ENCODE measurements at places on chromosomes 13 and 19.

- no peak for DNase-seq
Observed at GRCh38 chr13:85728811-85729210, 70.4 kb downstream of the SLITRK6 start.

GRCh38 chr13:76637641-76638141, 248.5 kb downstream of the KCTD12 start:
- DNase-seq = peak; percentile 49

GRCh38 chr13:27203854-27204253, 32.2 kb upstream of the USP12 start:
- no peak for DNase-seq

DNA sequence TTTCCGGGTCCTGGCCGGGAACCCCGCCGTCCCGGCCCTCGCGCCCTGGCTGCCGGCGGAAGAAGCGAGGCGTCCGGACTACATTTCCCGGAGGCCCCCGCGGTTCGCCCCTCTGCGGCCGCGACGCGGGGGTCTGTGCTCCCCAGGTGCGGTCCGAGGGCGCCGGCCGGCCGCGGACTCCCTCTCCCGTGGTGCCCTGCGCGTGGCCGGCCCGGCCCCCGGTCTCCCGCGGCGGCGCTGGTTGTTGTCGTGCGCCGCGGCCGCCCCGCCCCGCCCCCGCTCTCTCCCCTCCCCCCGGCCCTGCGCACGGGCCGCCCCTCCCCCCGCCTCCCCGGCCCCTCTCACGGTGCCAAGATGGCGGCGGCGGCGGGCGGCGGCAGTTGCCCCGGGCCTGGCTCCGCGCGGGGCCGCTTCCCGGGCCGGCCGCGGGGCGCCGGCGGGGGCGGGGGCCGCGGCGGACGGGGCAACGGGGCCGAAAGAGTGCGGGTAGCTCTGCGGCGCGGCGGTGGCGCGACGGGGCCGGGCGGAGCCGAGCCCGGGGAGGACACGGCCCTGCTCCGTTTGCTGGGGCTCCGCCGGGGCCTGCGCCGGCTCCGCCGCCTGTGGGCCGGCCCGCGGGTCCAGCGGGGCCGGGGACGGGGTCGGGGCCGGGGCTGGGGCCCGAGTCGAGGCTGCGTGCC, at the start of gene KMT2B:
Gene KMT2B (plus strand): TSS at position 339 of the 680 bp plus-strand sequence. CDS start 16 bp downstream, at position 355.
- DNase-seq = peak; percentile 94

DNA sequence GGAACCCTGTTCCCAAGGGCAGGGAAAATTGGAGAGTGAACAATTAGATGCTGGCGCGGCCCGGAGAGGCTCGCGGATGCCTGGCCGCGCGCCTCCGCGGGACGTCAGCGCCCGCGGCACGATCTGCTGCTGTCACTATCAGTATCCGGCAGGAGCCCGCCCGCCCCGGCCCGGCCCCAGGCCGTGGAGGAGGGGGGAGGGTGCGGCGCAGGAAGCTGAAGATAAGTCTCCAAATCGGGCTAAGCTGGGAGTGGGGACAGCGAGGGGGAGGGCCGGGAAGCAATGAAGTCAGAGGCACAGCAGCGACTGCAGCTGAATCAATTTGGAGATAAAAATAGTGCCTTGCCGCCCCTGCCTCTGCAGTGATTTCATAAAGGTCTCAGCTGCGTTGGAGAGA, 441.5 kb upstream of the KLF12 start:
- peak; percentile 30 for DNase-seq

DNA sequence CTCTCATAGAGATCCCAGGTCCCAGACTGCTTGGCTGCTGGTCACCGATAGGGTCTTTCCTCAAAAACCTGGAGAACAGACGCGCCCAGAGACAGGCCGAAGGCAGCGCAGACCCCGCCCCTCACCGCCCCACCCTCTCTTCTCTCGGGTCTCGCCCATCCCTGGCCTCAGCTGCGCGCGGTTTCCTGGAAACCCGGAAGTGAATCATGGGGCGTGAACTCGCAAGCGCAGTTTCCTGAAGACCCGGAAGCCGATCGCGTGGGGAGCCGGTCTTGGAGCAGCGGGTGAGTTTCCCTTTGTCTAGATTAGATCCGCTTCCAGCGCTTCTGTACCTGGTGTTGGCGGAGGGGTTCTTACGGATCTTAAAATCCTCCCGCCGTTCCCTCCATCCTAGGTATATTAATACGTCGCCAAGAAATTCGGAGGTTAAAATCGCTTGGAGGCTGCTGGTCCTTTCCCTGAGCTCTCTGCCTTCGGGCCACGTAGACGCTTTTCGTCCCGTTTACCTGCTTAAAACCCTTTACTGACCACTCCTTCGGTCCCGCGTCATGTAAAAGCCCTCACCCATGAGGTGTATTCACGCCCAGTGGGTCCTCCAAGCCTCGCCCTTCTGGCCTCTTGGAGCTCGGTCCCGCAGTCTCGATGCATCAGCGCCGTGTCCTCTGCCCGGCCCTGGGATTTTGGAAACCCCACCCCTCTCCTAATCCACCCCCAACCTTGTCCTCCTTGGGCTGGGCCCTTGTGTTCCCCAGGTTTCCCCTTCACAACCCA, at the start of gene ZNF578:
Gene ZNF578 (plus strand): TSS at position 230 of the 771 bp plus-strand sequence. CDS start 48,293 bp downstream, outside the sequence.
- DNase-seq = peak; percentile 73

DNA sequence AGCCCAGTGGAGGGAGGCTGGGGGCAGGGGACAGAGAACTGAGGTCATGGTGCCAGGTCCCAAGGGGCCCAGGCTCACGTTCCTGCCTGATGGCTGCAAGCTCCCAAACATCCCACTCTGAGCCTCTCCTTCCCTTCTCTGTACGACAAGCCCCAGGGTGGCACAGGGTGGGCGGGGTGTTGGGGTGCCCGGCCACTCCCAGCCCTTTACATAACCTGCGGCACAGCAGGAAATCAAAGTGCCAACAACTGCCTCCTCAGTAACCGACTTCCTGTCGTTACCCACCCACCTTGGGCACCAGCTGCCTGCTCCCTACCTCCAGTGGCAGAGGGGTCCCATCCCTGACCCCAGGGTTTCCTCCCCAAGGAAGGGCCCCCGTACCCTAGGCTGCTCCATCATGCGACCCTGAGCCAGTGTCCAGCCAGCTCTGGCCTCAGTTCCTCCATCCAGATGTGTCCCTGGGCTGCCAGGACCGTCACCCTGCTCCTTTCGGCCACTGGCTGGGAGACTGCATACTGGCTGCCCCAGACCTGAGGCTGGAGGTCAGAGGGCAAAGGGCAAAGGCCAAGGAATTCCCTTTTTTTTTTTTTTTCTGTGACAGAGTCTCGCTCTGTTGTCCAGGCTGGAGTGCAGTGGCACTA, 27.7 kb upstream of the NFIC start:
- DNase-seq = no peak

DNA sequence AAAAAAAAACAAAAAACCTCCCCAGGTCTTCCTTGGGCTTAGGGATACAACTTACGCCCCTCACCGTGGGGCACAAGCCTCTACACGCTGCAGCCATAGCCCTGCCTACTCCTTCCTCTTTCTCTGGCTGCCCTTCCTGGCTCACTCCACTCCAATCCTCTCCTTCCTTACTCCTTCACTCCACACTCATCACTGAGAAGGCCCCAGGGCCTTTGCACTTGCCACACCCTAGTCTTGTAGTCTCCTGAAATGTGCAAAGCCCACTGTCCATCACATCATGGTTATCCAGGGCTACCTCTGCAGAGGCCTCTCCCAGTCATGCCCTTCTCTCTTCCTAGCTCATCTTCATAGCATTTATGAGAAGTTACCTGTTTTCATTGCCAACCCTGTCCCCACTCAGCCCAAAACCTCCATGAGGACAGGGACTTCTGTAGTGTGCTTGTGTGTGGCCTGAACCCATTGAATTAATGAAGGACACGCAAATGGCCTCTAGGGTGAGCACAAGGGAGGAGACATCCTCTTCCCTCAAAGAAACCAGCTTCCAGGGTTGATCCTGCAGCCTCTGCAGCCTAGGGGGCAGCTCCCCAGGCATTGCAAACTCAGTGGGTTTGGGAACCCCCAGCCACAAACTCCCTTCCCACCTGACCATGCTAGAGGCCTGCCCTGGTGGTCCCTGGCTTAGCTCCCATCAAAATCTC, 7.9 kb upstream of the HSH2D start:
- no peak for DNase-seq

- no peak for DNase-seq
Observed at GRCh38 chr13:45368005-45368404, 27.0 kb upstream of the TPT1 start.

DNA sequence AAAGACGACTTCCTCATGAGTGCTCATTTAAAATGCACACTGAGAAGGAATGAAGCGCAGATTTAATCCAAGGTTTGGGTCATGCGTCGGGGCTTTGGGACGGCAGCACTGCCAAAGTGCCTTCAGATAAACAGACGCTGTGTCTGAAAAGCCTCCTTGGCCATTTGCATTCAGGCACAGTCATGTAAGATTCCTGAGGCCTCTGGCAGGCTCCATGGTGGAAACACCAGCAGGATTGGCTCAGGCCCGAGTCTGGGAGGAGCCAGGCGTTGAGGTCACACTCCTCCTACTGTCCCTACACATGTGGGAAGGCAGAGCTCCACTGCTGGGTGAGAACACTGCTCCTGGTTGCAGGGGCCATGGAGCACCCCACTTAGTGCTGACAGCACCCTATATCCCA, 113.3 kb upstream of the KL start:
- DNase-seq = no peak

GRCh38 chr19:30006207-30006606, 64.2 kb downstream of the URI1 start:
- DNase-seq = no peak

- no peak for DNase-seq
Observed at GRCh38 chr19:10093295-10094186, 7.4 kb downstream of the SHFL start.

- DNase-seq = no peak
Observed at GRCh38 chr19:19321141-19321577, 530 bp downstream of the MAU2 start.

DNA sequence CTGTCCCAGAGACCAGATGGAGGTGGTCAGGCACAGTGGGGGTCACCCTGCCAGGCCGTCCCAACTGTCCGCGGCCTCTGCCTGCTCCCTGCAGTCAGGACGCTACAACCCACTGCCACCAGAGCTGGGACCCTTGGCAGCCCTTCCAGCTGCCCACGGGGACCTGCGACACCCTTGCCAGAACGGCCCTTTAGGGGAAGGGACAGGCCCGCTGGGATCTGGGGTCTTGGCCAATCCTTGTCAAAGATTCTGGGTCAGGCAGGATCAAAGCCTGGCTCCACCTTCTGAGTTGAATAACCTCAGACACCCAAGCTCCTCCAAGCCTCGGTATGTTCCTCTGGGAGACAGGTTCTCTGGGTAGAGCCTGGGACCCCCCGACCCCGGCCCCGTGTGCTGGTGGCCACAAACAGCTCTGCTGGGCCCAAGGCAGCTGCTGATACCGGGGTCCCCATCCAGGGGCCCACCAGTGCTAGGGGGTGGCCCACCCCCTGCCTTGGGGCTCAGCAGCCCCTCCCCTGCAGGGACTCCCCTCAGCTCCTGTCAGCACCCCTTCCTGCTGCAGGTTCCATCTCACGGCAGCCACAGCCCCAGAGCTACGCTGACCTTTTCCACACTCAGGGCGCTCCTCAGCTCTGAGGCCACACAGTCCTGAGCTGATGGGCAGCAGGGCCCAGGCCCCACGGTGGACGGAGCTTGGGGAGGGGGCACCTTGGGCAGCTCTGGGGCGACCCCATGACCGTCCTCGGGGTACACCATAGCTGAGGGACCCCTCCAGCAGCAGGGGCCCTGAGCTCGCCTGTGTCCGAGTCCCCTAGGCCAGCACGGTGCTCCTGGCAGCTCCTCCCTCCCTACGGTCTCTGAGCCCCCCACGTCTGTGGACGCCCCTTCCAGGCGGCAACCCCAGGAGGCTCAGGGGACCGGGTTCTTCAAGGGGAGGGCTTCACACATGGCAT, 18.4 kb downstream of the SBNO2 start:
- DNase-seq = no peak

DNA sequence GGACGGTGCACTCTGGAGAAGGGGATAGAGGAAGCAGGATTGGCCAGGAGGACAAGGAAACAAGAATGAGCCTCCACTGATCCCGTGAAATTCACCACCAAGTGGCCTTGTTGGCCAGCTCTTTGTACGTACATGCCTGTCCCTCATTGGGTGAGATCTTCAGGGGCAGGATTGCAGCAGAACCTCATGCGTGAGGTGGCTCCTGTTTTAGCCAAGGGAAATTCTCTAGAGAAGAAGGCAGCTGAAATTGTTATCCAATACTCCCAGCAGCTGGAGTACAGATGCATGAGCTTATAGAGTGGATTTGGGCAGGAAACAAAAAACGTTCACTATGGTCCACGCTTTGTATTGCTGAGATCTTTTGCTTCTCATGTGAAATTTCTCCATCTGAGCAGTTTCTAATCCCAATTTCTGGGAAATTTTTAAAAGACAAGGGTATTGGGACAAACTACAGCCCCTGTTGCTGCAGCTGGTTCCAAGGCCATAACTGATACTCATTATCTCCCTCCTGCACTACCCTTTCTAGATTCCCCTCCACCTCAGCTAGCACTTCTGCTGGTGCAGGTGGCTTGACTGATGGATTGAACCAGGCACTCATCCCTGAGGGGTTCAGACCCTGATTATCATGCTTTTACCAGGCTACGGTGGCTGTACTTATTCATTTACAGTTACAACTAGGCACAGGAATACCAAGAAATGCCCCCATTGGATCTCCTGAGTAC, 3.9 kb upstream of the RNF6 start:
- no peak for DNase-seq

- DNase-seq = no peak
Observed at GRCh38 chr13:51683597-51683996, 99.3 kb downstream of the WDFY2 start.

DNA sequence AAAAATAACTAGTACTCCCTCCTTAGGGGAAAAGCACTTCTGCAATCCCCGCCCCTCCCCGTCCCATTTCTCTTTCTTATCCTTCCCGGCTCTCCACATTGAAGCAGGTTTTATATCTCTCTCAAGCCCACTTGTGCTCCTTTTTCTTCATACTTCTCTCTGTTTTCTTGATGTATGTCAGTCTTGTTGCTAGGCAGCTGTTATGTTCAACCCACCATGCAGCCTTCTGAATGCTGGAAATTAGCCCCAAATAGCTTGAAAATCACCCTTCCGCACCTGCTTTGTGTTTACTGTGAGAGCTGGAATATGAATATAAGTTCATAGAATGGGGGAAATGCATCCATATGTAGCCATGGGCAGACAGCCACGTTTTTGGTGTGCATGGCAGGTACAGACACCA, 461.4 kb downstream of the MYO16 start:
- no peak for DNase-seq

DNA sequence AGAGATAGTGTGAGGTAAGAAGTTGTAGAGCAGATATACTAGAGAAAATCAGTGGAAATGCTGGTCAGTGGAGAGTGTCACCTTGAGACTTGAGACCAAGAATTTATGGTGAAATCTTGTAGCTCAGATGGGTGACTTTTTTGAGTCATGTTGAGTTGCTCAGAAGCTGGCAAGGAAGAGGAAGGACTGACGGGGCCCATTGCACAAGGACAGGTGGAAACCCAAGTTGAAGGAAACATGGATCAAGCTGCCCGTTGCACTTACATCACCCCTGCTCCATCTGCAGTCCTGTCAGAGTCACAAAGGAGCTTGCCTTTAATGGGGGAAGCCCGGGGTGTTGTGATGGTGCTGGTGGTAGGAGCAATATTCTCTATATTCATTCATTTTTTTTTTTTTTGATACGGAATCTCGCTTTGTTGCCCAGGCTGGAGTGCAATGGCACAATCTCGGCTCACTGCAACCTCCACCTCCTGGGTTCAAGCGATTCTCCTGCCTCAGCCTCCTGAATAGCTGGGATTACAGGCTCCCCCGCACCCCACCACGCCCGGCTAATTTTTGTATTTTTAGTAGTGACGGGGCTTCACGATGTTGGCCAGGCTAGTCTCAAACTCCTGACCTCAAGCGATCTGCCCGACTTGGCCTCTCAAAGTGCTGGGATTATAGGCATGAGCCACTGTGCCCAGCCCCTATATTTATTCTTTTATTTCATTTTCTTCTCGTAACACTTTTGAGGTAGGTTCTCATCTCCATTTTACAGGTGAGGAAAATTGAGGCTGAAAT, 27.4 kb downstream of the UBAC2 start:
- DNase-seq = no peak
